ENCODE measurements at places on chromosomes 5 and 9.

DNA sequence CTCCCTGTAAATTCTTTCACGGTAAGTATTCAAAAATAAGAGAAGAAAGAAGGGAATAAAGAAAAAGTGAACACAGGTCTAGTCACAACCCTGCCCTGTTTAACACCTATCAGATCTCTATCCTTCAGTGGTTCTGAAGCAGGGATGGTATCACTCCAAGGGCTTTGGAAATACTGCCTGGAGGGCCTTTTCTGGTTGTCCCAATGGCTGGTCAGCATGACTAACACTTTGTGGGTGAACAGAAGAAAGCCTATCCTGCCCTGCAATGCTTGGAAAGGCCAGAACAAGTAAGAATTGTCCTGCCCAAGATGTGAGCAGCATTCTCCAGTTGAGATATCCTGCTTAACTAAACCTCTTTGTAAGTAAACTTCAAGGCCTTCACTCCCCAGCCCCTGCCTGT is 124.9 kb downstream of the TMEM167A start:
- no peak for DNase-seq

GRCh38 chr5:69007726-69008368 is 86.0 kb upstream of the SLC30A5 start:
- DNase-seq: peak; percentile 70

DNA sequence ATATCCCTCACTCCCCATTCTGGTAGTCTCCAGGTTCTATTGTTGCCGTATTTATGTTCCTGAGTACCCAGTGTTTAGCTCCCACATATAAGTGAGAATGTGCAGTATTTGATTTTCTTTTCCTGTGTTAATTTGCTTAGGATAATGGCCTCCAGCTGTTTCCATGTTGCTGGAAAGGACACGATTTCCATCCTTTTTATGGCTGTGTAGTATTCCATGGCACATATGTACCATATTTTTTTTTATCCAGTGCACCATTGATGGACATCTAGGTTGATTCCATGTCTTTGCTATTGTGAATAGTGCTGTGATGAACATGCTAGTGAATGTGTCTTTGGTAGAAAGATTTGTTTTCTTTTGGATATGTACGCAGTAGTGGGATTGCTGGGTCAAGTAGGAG is 98.2 kb downstream of the NNT start:
- no peak for DNase-seq

DNA sequence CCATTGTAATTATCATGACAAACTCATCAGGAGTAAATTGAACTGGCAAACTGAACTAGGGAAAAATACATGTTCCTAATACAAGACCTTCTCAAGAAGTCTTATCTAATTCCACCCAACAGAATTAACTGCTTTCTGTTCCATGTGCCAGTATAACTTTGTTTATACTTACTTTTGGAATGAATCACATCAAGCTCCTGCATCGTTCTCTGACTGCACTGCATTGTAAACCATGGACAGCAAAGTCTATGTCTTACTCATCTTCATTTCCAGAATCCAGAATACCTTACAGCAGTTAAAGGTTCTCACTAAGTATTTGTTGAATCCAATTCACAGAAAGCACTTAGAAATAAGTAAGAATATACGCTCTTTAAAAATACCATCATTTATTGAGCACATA is 102.8 kb downstream of the PLK2 start:
- DNase-seq: no peak

DNA sequence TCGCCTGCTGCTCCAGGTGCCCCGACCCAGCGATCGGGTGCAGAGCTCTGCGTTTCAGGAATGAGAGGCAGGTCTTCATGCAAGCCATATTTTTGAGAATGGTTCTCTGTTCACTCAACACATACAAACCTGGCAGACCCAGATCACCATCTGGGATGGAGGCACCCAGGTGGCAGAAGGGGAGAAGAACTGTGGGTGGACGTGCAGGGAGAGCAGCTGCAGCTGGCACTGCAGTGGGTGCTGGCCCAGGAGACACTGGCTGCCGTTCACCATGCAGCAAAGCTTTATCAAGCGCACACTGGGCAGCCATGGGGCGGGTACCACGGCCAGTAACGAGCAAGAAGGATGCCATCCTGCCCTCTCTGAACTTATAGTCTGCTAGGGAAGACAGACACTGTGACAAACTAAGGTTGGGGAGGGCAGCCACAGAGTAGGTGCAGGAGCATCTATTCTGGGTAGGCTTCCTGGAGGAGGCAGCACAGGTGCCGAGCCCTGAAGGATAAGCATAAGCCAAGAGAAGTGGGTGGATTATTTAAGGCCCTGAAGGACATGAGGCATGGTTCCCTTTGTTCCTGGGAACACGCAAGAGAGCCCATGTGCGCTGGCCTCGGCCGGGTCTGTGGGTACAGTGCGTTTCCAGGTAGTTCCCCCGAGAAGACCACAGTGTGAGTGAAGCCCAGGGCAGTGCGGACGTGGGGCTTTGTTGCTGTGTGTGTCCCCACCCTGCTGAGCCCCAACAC is 46.2 kb upstream of the FCN2 start:
- DNase-seq: peak; percentile 42

DNA sequence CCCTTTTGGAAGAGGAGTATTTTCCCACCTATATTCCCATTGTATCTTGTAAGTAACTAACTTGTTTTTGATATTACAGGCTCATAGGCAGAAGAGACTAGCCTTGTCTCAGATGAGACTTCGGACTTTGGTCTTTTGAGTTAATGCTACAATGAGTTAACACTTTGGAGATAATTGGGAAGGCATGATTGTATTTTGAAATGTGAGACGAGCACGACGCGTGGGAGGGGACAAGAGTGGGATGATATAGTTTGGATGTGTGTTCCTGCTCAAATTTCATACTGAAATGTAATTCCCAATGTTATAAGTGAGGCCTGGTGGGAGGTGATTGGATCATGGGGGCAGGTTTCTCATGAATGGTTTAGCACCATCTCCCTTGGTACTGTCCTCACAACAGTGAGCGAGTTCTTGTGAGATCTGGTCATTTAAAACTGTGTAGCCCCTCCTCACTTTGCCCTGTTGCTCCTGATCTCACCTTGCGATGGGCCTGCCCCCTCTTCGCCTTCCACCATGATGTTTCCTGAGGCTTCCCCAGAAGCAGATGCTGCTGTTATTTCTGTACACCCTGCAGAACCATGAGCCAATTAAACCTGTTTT is 721.5 kb upstream of the CTNND2 start:
- DNase-seq: no peak

DNA sequence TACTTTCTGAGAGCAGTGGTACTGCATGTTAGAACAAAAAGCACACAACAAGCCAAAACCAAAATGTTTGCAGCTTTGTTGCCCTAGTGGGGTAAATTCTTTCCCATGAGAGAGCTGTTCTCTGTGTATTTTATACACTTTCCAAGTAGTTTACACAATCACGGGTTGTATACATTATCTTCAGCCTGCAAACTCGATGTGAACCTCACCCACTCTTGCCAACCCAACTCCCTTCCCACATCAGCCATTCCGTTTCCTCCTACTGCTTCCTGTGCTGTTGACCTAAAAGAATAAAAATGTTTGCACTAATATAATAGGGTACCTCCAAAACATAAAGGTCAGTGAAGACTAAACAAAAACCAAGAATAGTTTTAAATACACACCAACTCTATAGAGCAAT is 47.0 kb downstream of the IQGAP2 start:
- DNase-seq: no peak

GRCh38 chr9:21690561-21690960 is 111.9 kb upstream of the MTAP start:
- DNase-seq: no peak

DNA sequence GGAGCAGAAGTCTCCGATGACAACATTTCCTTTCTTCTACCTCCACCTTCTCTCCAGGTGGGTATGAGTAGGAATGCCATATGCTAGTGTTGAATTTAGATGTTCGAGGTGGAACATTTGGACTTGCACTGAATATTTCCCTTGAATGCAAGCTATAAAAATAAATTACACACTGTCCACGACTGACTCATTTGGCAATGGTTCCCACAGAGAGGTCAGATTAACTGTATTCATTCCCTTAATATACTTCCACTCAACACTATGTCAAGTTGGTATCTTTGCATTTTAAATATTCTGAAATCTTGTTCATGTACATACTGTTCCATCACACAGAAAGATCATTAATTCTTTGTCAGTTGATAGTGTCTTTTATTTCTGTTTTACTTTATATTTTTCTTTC is 222.6 kb upstream of the PIK3R1 start:
- DNase-seq: no peak

DNA sequence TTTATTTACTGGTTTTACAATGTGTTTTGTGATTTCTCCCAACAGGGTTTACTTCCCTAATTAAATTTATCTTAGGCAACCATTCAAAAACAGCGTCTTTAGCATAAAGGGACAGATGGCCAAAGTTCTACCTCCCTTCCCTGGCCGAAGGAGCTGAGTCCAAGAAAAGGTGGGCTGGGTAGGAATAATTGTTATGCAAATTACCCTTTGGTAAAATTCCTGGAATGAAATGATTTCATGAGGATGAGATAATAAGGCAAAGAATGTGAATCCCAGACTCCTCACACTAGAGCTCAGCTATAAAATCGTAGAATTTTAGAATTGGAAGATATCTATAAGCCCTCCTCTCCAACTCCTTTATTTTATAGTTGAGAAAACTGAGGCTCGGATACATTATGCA is 119.6 kb downstream of the SGCD start:
- no peak for DNase-seq

- no peak for DNase-seq
Measured at GRCh38 chr9:92147852-92148180, 32.6 kb upstream of the SPTLC1 start.

GRCh38 chr5:103706939-103707682 is 144.5 kb upstream of the NUDT12 start:
- no peak for DNase-seq

DNA sequence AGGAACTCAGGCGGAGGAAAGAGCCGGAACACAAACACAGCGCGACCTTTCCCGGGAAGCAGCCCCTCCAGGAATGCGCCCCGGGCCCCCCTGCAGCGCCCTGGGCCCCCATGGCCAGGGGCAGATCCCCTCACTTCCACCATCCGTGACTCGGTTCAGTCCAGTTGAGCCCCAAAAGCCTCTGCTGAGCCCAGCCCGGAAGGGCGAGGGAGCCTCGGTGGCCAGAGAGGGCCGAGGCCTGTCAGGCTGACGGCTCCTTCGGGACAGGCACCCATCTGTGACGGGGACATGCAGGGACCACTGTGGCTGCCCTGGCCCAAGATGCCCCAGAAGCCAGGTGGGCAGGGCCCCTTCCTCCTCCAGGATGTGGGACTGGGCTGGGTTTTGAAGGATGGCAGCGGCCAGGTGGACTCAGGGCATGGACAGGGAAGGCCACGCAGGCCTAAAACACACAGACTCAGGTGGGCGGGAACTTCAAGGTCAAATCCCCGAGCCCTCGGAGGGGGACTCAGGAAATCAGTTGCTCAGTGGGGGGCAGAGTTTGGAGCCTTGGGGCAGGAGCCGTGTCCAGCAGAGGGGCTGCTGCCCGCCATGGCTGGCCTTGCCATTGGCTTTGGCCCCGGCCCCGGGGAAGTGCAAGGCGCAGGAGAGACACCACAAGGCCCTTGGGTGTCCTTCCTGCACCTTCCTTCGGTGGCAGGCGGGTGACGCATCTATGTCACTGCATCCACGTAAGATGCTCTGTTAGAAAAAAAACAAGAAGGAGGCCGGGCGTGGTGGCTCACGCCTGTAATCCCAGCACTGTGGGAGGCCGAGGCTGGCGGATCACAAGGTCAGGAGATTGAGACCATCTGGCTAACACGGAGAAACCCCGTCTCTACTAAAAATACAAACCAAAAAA is 29.7 kb upstream of the ABO start:
- DNase-seq: no peak

GRCh38 chr5:141913560-141914198 is 10.0 kb upstream of the DELE1 start:
- DNase-seq: peak; percentile 19
